ENCODE measurements at places on chromosomes 11 and 22.

- no peak for DNase-seq
These were observed 14.2 kb downstream of the SAAL1 start for GRCh38 chr11:18091731-18092130.

- no peak for DNase-seq
These were observed 72.6 kb downstream of the PARVB start for GRCh38 chr22:44096736-44097135.

DNA sequence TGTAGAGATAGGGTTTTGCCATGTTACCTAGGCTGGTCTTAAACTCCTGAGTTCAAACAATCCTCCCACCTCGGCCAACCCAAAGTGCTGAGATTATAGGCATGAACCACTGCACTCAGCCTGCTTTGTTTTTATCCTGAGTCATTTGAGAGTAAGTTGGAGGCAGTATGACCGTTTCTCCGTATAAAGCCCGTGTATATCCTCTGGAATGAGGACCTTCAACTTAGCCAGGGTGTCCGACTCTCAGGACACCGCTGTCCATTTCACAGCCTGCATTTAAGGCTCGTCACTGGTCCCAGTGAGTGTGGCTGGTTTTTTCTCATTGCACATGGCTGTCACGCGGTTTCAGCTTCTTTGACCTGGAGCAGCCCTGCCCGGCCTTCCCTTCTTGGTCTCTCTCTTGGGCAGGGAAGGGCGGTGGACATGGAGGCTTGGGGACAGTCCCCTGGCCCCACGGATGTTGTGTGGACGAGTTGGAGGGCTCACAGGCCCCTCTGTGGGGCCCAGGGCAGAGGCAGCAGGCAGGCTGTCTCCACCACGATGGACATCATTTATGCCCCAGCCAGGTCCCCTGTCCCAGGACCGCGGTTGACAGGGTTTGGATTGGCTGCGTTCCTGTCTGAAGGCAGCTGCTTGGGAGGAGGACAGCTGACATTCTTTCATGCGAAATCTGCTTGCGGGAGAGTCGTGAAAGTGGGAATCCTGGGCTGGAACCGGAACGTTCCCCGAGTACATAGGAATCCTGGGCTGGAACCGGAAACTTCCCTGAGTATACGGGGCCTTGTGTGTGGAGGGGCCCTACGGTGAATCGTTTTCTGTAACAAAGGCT lies 93.3 kb downstream of the KCNQ1 start:
- DNase-seq: no peak

- no peak for DNase-seq
These were observed 12.2 kb downstream of the SMTN start for GRCh38 chr22:31093086-31093850.

DNA sequence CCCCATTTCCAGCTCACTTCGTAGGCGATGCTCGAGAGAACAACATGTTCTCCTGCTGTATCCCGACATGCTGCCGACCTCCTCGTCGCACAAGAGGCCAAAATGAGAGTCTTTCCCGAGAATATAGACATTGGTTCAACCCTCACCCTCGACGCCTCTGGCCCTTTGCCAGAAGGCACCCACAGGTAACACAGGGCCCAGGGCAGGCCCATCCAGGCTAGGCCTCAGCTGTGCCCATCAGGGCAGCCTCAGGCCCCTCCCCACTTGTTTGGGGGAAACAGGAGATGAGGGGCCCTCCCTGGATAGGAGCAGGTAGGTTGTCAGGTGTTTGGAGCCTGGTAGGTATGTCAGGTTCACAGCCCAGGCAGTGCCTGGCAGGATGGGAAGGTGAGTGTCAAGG lies 2.7 kb upstream of the RGL4 start:
- no peak for DNase-seq

DNA sequence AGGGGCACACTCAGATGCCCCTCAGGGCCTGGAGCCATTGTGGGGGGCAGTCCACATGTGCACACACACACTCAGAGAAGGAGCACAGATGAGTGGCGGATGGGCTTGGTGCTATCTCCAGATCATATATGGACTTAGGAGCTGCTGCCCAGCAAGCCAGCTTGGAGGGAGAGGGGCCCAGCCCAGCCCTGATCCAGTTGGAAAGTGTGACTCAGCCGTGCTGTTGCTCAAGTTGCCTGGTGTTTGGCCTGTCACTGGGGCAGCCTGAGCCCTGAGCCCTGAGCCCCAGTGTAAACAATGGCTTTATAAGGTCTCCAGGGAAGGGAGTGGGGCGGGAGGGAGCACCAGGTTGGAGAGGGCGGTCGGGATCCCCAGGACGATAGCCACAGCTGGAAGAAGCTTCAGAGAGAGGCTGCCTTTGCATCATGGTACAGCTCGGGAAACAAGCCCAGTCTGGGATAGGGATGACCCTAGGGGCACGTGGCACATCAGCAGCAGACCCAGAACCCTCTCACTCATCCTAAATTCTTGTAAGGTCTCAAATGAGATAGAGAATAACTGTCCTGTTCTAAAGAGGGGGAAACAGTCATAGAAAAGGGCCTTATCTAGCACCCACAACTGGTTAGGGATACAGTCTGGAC lies 4.8 kb downstream of the SELENOM start:
- no peak for DNase-seq

GRCh38 chr11:16572945-16573344 lies 165.5 kb upstream of the C11orf58 start:
- no peak for DNase-seq

- peak; percentile 56 for DNase-seq
These were observed 6.3 kb upstream of the ZC3H12C start for GRCh38 chr11:110086892-110087309.

DNA sequence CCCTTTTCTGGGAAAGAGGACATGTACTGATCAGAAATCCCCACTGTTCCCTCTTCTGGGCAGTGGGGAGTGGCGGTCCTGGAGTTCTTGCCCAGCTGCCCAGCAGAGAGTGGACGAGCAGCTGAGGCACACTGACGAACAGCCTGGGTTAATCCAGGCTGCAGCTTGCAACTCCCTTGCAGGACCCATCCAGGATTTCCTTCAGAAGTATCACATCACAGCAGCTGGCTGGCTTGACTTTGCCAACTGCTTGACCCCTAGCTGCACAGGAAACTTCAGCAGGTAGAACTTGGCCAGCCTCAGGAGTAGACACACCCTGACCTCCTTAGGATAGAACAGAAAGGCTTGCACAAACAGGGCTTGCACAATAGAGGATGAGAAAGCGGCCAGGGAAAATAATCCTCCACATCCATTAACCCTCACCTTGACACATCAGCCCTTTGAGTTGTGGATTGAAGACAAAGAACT lies 27.9 kb upstream of the FZD4 start:
- DNase-seq: no peak

GRCh38 chr11:7050191-7050590 lies 29.9 kb downstream of the NLRP14 start:
- DNase-seq: no peak

All from epithelial cell of prostate (primary cell).